ENCODE measurements at places on chromosomes 13 and 19.

DNA sequence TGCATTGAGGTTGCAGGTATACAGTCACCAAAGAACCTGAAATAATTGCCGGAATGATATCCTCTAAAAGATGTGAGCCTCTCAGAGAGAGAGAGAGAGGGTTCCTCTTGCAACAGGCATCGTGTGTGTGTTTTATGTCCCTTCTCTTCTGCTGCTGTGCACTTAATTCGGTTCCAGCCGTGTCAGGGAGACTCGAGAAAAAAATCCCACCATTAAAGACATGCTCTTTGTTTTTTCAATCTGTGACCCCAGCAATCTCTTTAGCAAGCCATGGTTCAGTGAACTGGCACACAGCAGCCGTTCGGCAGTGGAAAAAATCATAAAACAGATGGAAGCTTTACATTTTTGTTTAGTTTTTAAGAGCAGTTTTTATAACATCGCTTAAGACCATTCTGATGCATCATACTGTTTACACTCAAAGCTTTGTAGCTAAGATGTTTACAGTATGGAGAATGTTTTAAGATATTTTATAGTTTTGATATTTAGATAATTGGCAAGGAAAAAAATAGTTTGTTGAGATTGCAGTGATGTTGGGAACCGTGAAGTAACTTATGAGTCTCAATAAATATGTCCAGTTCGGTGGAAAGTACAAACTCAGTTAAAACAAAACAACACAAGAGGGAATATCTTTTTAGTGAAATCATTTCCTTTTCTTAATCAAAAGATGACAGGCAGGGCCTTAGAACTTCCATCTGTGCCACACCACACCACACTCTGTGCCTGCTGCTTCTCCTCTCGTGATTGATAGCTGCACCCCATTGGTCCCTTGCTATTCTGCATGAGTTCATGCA, 31.2 kb upstream of the ZNF536 start:
- peak; percentile 89 for DNase-seq

- DNase-seq, result no peak
Observed at GRCh38 chr19:19652482-19653295, 9.2 kb upstream of the GMIP start.

DNA sequence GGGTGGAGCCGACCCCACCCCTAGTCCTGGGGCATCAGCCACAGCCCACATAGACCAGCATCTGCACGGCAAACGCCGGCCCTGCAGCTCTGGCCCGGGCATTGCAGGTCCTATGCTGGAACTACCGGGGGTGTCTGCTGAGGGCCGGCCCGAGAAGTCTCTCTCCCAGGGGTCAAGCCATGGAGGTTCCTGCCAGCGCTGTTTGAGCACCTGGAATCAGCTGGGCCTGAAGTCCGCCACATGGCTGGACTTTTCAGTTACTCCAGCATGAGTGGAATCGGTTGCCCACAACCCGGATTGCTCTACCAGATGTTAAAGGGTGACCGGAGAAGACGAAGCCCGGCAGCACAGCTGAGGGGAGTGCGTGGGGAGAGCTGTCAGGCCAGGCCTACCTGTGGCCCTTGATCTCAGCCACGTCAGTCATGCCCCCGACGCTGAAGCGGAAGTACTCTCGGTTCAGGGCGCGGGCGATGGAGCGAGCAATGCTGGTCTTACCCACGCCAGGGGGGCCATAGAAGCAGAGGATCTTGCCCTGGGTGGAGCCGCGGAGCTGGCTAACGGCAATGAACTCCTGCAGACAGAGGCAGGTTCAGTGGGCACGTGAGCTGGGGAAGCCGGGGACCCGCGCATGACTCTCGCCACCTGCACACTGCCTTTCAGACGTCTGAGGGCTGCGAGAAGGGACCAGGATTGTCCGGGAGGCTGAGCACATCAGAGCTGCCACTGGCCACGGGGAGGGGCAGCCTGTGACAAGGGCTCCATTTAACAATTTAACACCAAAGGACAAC, 8.7 kb downstream of the RPL36 start:
- DNase-seq, result no peak

GRCh38 chr19:55526216-55527196, 10.4 kb downstream of the SBK2 start:
- peak; percentile 62 for DNase-seq

GRCh38 chr19:12647490-12648071, 19.0 kb downstream of the MAN2B1 start:
- peak; percentile 76 for DNase-seq

GRCh38 chr13:108681986-108682575, 52.7 kb downstream of the MYO16 start:
- DNase-seq, result peak; percentile 28

- DNase-seq, result peak; percentile 54
Observed at GRCh38 chr19:2251106-2252054, 2.3 kb downstream of the AMH start.

DNA sequence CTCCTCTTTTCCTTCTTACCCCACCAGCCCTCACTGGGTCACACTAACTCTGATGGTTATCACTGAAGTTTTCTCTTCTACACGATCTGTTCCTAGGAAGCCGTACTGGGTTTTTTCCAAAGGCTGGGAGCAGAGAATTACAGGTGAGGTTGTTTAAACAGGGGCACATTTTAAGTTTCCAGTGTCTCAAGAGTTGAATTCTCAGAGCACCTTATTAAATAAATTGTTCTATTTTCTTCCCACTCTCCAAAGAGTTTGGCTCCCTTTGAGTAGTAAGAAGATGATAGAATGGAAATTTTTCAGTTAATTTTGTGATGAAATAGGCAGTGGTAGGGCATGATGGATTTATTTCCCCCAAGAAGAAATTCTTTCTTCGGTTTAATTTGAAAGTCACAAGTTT, at the start of gene OR7D4:
Gene OR7D4, minus strand, starts transcription at position 101 of the 400 bp plus-strand sequence. CDS start 4,752 bp downstream, outside the sequence.
- DNase-seq, result no peak

DNA sequence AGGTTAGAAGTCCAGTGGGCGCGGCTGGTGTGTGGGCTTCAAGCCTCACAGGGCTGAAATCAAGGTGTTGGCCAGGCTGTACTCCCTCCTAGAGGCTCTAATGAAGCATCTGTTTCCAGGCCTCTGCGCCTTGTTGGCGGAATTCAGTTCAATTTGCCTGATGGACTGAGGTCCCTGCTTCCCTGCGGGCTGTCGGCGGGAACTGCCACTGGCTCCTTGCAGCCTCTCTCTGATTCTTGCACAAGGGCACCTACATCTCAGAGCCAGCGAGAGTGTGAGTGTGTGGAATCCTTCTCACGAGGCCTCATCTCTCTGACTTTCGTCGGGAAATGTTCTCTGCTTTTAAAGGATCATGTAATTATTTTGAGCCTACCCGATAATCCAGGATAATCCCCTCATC, 128.6 kb downstream of the DLEU7 start:
- no peak for DNase-seq

DNA sequence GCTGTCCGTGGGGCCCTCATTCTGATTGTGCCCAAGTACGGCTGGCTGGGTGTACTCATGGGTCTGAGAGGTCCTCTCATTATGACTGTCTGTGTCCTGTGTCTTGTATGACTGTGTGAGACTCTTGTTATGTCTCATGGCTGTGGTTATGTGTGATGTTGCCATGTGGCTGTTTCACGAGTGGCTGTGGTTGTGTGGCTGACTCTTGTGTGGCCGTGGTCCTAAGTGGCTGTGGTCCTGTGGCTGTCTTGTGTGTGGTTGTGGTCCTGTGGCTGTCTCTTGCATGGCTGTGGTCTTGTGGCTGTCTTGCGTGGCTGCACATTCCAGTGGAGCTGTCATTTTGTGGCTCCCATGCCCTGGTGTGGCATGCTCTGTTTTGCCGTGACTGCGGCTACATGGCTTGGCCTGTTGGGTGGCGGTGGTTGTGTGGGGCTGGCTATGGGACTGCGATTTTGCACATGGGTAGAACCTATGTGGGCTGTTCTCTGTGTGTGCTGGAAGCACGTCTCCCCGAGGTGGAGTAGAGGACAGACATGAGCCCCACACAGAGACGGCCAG, 2.5 kb downstream of the LYL1 start:
- DNase-seq, result no peak

DNA sequence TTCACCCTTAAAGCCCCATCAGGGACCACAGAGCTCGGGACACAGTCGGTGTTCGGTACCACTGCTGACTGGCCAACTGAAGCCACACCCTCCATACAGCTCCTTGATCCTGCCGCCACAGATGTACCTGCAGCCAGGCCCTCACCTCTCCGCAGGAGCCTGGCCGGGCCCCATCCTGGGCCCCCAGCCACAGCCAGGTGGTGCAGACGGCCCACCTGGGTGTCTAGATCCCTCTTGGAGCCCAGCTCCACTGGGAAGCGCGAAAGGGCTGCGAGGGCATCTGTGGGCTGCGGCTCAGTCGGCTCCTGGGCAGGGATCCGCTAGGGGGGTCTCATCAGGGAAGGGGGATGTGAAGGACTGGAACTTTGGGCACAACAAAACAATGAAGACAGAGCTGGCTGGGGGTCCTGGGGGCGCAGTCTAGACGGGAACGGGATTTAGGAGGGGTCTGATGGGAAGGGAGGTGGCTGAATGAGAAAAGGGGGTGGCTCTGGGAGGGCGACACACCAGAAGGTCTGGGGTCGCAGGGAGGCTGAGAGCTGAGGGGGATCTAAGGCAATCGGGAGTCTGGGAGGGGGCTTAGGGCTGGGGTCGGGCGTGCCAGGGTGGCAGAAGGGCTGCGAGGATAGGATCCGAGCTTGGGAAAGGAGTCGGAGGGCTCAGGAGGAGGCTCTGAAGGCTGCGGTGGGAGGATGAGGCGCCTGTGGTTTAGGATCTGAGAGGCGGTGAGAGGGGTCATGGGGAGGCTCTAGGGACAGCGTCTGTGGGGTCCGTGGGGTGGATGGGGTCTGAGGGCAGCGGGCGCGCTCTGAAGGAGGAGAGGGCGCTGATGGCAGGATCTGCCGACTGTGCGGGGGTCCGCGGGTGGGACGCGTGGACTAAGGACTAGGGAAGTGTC, 15.8 kb downstream of the PRODH2 start:
- DNase-seq, result no peak

- DNase-seq, result no peak
Observed at GRCh38 chr19:11659612-11660011, 62.3 kb downstream of the ZNF627 start.

DNA sequence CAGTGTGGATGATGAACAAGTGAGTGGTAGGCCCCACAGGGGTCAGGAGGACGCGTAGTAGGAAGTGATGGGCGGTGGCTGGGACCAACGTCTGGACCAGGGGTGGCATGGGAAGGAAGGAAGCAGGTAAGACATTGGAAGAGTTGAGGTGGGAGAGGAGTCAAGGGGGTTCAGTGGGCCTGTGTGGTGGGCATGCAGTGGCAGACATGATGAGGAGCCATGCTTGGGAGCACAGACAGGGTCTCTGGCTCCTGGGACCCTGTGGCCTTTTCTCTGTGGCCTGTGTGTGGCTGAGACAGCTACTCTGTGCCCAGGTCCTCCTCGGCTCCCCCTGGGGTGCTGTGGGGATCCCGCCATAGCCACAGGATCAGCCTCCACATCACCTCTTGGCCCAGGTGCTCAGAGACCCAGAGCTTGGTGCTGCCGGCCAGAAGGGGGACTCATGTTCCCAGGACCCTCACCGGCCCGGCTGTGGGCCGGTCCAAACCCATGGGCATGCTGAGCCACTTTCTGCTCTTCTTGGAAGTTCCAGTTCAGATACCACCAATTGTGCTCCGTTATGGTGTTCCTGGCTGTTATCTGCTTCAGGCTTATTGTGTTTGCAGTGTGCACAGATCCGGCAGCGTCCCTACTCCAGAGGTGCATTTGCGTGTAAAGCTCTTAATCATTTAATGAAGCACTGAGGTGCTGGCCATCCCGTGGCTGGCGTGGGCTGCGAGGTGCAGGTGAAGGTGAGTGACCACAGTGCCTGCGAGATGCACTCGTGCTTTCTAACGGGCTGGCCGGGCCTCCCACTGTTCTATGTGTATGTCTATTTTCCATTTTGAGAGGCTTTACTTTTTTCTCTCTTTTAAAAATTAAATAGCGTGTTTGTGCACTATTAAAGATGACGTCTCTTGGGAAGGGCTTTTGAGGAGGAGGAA, 147.9 kb downstream of the TEX29 start:
- no peak for DNase-seq

DNA sequence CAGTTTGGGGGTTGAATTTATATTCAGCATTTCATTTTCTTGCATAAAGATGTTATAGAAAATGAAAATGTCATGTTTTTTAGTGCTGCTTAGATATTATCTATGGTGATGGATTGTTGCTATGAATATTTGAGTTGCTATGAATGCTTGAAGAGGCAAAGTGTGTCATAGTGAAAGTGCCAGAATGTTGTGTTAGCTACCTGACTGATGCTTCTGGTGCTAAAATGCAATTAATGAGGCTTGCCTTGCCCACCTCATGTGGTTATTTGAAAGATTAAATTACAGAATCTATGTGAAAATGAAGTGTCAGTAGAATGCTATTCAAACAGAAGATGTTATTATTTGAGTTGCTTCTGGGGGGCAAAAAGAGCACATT, 62.7 kb upstream of the MYCBP2 start:
- no peak for DNase-seq

GRCh38 chr13:112106478-112107141, 39.7 kb downstream of the SOX1 start:
- peak; percentile 81 for DNase-seq

- no peak for DNase-seq
Observed at GRCh38 chr13:94234738-94235137, 244.7 kb downstream of the DCT start.

DNA sequence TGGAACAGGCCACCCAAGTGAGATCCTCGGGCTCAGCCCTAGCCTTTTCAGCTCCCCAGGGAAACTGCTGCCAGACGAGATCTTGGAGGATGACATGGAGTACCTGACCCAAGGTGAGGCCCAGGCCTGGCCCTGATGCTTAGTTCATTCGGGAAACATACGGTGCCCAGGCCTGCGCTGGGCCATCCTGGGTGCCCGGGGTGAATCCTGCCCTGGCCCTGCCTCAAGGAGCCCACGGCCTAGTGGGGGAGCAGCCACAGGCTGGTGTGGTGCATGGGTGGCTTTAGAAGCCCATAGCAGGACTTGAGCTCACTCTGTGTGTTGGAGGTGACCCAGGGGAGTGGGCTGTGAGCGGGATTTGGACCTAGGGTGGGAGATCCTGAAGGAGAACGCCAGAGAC, 10.1 kb downstream of the SIX5 start:
- no peak for DNase-seq
